Breast epithelium (tissue), 4 donors: ENCODE measurements at places on chromosomes 7 and 10.

- no peak for DNase-seq
Observed at GRCh38 chr7:143884241-143884968, 17.6 kb downstream of the TCAF1 start.

DNA sequence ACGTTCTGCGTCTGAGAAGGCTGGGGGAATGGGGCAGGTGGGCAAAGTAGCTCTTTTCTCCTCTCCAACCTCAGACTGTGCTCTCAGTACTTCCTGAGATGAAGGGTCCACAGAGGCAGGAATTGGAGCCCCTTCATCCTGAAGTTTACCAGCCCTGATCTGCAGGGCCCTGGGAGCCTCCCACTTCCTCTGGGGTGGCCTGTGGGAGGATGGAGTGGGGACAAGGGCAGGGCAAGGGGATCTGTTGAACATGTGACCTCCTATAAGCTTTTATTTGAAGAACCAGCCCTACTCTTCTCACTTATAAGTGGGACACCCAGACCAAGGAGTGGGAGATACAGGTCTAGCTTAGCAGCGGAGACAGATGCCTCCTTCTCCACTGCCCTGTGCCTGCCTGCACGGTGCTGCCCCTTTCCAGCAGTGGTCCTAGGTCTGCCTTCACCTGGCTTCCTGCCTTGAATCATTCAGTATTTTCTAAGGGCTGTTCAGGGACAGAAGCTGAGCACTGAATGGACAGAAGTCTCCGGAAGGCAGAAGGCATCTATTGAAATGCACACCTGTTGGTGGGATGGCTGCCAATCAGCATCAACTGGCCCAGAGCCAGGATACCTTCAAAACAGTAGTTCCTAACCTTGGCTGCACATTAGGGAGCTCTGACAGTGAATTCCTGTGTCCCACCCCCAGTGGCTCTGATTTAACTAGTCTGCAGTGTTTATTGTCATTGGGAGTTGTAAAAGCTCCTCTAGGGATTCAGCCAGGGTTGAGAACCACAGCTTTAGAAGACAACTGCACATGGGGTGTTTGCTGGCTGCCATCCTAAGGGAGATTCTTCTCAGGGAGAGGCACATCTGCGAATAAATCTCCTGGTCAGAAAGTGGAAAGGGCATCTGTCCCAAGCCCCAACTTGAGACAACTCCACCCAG lies 2.7 kb upstream of the ARHGAP22 start:
- no peak for DNase-seq

GRCh38 chr7:14666304-14666703 lies 236.2 kb downstream of the DGKB start:
- no peak for DNase-seq

- DNase-seq, result no peak
Observed at GRCh38 chr10:2529945-2530344, 537.4 kb upstream of the PFKP start.

DNA sequence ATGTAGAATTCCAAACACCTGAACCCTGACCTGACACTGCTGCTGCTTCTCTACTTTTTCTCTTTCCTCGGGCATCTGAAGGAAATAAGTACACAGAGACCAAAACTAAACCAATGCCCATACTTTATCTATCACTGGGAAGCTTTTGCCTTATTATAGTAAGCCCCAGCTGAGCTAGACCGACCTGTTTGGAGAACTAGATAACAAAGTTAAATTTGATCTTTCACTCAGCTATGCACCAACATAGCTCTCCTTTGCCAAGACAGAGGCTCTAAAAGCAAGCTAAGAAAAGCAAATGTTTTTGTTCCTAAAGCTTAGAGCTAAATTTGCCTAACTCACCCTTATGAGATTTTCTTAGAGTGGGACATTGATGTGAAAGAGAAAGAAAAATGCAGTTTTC lies 39.1 kb downstream of the NHLRC2 start:
- no peak for DNase-seq

GRCh38 chr7:41306486-41306885 lies 396.4 kb downstream of the INHBA start:
- no peak for DNase-seq

GRCh38 chr10:43853369-43853768 lies 204.7 kb upstream of the ZNF32 start:
- DNase-seq, result no peak

- DNase-seq, result no peak
Observed at GRCh38 chr7:145986248-145986874, 130.2 kb upstream of the CNTNAP2 start.

DNA sequence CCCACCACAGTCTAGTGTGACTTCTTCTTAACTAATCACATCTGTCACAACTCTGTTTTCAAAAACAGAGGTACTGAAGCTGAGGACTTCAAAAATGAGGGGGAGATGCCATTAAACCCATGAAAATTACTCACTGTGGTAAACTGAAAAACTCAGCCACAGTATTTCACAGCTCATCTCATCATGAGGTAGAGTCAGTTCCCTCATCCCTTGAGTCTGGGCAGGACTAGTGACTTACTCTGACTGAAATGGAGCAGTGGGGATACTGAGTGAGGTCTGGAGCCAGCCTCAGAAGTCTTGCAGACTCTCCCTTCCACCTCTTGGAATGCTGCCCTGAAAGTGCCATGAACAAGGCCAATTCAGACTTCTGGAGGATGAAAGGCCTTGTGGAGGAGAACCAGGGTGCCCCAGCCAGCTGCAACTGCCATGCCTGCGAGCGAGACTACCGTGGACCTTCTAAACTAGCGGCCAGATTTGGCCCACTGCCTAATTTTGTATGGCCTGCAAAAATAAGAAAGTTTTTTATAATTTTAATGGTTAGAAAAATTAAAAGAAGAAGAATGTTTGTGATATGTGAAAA lies 24.7 kb upstream of the ANKRD1 start:
- DNase-seq, result no peak

DNA sequence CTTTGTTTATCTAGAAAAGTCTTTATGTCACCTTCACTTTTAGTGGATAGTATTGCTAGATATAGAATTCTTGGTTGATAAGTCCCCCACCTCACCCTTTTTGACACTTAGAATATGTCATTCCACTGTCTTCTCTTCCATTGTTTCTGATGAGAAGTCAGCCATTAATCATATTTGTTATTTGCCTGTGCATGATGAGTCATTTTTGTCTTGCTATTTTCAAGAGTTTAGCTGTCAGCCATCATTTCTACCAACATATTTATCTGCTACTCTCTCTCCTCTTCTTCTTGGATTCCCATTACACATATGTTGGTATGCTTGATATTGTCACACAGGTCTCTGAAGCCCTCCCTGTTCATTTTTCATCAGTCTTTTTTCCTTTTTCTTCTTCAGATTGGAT lies 160.8 kb upstream of the TCF7L2 start:
- DNase-seq, result no peak

DNA sequence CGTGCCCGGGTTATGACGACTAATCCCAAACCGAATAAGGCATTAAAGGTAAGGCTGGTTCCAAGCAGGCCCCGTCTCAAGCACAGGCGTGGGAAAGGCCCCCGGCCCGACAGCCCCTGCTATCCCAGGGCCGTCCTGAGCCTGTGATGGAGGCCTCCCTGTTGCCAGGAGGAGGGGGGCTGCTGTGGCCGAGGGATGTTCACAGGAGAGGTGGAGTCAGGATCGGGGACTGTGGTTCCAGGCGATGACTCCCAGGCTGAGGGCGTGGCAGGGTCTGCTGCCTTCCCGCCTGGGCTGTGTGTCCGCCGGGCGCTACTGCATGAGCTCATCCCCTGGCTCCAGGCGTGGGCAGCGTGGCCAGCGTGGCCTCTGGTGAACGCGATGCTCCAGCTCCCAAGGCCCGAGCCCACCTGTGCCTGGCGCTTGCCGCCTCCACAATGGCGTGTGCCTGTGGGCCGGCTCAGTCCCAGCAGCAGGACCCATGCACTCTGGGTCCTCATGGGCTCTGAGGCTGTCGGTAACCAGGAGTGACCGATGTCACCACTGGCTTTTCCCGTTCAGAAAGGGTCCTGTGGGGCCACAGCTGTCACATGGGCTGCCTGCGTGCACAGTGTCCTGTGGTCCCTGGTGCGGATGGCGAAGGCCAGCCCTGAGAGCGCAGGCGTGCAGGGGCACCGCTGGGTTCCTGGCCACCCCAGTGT lies 8.8 kb downstream of the MAFK start:
- DNase-seq, result no peak

- DNase-seq, result no peak
Observed at GRCh38 chr10:132429281-132430230, 32.6 kb downstream of the PWWP2B start.

DNA sequence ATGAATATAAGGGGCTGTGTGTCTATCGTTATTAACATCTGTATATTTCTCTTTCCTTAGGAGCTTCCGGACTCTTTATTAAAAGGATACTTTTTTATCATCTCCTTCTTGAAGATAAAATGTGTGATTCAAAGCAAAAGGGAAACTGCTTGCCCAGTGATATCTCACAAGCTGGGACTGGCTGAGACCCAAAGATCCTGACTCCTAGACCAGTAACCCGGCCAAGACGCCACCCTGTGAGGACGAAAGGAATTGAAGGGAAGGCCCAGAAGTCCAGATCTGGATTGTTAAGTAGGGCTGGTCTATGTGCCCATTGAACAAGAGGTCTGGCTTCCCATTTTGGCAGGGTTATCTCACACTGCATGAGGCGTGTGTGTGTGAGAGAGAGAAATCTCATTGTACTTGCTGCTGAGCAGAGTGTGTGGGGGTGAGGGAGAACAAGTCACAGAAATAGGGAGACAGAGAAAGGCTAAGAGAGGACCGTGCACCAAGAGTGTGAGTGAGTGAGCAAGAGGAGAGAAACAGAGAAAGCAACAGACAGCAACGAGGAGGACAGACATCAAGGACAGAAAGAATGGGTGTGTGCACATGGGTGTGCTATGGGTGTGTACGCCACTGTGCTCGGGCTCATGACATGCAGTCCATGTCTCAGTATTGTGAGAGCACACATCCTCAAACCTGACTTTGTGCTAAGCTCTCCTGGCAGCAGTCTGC lies 75.4 kb downstream of the PLXNA4 start:
- DNase-seq, result no peak

DNA sequence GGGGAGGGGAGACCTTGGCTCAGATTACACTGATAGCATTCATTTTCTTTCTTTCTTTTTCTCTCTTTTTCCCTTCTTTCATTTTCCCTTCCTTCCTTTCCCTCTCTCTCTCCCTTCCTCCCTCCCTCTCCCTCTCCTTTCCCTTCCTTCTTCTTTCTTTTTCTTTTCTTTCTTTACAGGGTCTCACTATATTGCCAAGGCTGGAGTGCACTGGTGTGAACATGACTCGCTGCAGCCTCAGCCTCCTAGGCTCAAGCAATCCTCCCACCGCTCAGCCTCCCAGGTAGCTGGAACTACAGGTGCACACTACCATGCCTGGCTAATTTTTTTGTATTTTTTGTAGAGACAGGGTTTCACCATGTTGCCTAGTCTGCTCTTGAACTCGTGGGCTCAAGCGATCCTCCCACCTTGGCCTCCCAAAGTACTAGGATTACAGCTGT lies 73.0 kb upstream of the MKRN1 start:
- no peak for DNase-seq

DNA sequence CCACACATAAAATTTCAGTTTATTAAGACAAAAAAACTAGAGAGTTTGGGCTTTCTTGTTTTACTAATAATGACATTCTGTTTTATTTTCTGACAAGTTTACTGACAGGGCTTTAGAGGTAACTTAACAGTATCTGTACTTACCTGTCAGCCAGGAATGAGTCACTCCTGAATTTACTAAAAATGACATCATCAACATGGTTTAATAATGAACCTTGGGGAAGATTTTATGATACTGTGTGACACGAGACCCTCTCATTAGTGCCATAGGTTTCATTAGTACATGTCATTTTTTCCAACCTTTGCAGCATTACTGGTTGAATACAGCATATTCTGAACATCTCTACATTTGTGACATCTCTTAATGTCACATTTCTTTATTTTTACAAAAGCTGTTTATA lies 131.1 kb downstream of the KCND2 start:
- no peak for DNase-seq

DNA sequence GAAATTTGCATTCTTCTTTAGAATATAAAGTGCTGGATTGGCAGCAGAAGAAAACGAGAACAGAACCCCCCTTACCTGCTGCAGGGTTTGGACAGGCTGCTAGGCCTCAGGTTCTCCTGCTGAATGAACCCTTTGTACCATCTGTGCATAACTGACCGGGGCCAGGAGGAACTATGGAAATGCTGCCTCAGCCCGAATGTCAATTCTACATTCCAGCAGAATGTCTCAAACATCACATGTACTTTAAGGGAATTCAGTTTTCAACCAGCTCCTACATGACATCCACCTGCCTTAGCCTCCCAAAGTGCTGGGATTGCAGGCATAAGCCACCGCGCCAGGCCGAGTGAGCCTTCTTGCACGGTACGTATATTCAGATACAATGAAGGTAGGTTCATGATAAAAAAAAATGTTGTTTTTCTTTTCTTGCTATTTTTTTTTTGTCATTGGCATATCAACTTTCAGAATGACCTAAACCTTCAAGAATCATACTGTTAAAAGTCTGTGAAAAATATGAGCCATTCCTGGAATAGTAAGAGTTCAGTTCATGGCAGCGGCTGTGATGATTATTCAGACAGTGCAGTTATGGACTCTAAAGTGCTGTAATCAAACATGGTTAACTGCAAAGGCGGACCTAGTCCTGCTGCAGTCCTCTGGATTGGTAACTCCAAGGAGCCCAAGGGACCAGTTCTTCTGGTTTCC lies 84.4 kb upstream of the TNS3 start:
- no peak for DNase-seq

DNA sequence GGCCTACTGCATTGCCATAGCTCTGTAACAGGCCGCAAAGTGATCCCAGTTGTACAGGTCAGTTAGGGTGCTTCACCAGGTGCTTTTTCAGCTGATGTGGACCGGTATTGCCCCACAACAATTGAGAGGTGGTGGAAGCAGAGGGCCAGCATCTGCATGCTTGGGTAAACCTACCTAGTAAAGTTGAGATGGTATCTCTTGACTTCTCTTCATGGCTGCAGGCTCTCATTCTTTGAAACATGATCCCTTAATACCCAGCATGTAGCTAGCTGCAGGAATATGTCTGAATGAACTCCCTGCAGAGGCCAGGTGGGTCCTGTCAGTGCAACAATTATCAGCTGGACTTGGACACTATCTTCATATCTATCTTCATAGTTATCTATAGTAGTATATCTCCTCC lies 60.7 kb upstream of the CCDC6 start:
- DNase-seq, result no peak

DNA sequence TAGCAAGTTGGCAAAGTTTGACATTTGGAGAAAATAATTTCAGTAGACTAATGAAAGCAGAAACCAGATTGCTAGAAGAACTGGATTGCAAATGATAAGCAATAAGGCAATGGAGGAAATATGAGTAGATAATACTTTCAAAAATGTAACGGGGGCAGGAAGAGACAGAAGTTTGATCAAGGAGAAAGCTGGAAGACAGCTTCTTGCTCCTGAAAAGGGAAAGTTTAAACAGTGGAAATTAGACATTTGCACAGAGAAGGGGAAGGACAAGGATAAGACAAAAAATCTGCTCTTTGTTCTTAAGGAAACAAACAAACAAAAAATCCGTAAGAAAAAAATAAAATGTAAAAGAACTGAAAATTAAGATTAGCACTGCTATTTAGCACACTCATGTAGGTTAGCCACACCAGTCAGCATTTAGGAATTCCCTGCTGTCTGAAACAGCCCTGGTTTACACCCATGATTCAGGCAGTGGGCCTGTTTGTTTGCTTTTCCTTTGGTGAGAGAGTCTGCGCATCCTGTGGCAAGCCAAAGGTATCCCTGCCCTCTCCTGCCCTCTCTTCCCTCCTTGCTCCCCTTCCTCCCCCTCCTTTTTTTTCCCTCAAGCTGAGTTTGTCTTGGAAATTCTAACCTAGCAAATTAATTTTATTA lies 104.3 kb upstream of the CAV2 start:
- DNase-seq, result no peak
